ENCODE measurements at places on chromosomes 5 and 9.
A peak's percentile ranks its signal among the peaks of the same experiment; 100 is the strongest.

- DNase-seq, result no peak
These were observed 308.0 kb upstream of the PUM3 start for GRCh38 chr9:3151672-3152576.

DNA sequence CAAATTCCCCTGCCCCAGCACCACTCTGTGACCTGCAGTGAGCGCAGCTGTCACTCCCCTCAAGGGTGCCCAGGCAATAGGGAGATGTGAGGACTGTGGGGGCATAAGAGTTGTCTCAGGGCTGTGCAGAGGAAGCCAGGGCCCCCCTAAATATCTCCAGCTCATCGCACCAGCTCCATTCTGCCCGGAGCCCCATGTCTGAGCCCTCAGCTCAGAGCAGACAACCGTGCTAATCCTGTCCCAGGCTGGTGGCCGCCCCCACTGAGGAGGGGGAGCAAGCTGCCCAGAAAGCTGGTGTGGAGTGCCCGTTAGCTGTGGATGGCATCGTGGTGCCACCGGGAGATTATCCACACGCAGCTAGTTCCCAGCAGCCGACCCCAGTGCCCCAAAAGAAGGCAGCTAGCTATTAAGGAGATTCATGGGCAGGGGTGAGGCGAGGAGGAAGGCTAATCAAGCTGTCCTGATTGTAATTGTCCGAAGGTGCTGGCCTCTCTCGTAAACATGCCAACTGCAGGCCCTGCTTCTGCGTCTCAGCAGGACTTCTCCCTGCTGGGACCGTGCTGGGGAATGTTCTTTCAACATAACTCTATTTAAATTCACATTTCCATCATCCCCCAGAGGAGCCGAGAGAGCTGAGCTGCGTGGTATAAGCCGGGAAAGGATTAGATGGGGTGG is 17.0 kb upstream of the FIBCD1 start:
- DNase-seq, result no peak

- DNase-seq, result no peak
These were observed 35.7 kb upstream of the OTULINL start for GRCh38 chr5:14545862-14546261.

GRCh38 chr5:163503106-163504078 is 2.0 kb upstream of the MAT2B start:
- peak; percentile 71 for DNase-seq

DNA sequence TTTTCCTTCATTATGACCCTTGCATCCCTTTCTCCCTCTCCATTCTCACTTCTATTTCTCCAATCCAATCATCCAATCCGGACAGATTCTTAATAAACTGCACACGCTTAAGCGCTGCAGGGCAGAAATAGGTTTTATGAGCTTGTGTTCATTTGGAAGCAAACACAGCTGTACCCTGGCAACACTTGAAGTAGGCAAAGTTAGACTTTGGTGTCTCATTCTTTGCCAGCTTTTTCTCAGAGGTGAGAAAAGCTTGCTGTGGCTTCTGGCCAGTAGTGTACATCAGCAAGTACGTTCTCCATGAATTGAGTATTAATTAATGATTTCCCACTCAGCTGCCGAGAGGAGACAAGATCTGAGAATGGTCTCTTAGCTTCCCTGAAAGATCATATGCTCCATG is 88.5 kb downstream of the FBXO4 start:
- no peak for DNase-seq

Measured in Right ventricle myocardium superior (tissue), 1 donor.